ENCODE measurements at places on chromosomes 12 and 14.

GRCh38 chr14:98602983-98603382, 669.0 kb downstream of the BCL11B start:
- DNase-seq: no peak

DNA sequence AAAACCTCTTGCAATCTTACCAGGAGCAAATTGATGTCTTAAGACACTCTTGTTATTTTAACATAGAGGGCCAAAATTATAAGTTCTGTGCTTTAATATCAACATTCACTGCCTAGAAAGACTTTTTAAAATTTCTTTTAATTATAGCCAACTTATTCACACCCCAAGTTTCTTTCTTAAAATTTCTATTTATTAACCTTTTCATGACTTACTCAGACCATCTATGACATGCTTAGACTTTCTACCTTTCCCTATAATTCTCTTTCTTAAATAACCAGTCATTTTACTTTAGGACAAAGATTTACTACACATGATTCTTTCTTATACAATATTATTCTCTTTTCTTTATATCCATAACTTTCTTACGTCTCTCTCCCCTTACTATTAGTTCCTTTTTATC, 220.4 kb downstream of the NUBPL start:
- DNase-seq: no peak

GRCh38 chr14:56795284-56795622, 15.0 kb downstream of the OTX2 start:
- no peak for DNase-seq

GRCh38 chr12:91868054-91868453, 277.6 kb downstream of the BTG1 start:
- no peak for DNase-seq

- no peak for DNase-seq
These were observed 77.2 kb downstream of the NKX2-1 start for GRCh38 chr14:36442824-36443241.

DNA sequence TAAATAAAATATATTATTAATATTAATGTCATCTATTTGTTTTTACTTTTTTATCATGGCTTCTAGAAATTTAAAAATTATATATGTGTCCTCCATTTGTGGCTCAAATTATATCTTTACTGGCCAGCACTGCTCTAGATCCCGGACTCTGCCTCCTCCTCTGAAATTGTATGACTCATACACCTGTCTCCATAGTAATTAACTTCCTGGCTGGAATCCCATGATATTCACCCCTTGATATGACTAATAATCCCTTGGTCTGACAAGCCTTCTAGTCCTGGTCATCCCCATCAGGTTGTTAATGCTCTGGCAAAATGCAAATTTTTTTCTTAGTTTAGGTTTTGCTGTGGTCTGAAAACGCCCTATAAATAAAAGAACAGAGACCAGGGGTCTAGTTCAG, 116.2 kb downstream of the BMP4 start:
- DNase-seq: no peak

DNA sequence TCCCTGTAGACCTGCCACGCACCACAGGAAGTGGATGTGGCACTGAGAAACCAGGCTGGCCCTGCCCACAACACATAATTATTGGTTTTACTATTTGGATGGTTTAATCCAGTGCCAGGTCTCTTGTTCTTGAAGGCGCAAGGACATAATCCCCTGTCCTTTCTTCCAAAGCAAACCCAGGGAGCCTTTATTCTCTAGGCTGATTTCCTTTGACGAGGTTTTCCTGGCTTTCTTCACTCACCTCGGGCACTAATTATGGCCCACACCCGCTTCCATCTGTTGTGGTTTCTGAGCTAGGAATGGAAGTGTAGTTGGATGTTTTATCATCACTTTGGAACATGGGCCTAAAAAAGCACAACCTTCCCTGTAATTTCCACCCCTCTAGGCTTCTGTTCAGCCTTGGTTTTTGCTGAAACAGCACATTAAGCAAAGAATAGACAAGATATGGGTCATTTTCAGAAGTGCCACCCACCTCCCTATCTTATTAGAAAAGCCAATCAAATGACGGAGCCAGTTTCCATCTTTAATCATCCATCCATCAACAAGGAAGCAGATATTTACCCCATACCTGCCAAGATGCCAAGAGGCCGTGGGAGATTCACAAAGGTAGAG, 73.9 kb downstream of the PPP1R36 start:
- no peak for DNase-seq

- no peak for DNase-seq
These were observed 191.4 kb downstream of the TTC7B start for GRCh38 chr14:90624732-90625400.

DNA sequence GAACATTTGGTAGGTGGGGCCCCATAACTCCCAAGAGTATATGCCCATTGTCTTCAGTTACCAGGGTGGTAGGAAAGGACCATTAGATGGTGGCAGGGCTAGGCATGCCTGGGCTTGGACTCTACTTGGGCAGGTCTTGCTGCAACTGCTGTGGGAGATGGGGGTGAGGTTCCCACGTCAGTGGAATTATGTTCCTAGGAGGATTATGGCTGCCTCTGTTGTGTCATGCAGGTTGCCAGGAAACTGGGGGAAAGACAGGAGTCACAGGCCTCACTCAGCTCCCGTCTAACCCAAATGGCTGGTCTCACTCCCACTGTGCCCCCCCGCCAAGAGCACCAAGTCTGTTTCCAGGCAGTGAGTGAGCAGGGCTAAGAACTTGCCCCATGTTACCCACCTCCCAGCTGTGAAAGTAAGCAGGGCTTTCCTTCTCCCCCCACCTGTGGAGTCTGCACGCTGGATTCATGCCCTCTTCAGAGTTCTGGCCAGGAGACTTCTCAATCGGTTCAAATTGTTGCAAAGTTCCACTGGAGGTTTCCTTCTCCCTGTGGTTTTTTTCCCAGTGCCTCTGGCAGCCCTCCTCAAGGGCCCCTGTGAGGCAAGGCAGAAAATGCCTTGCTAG, 337.5 kb downstream of the CCDC91 start:
- no peak for DNase-seq

DNA sequence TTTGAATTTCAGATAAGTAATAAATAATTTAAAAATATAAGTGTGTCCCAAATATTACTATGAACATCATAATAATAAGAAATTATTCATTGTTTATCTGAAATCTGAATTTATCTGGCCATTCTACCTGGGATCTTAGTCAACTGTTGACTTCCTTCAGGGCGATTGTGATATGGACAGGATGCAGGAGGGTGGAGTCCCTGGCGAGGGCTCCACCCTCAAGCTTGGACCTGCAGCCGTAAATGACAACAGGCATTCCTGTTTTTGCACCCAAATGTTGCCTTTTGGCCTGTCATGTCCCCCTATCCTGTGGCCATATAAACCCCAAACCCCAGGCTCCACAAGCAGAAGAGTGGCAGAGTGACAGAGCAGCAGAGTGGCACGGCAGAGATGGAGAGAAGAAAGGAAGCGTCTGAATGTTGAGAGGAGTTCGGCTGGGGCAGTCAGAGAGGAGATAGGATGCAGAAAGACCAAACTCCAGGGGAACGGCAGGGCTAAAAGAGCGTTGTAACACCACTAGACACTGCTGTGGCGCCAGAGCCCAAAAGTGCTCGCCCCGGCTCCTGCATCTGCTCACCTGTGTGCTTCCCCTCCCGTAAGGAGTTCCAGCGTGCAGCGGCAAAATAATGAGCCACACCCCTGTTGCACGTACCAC, 39.4 kb upstream of the FUT8 start:
- no peak for DNase-seq

DNA sequence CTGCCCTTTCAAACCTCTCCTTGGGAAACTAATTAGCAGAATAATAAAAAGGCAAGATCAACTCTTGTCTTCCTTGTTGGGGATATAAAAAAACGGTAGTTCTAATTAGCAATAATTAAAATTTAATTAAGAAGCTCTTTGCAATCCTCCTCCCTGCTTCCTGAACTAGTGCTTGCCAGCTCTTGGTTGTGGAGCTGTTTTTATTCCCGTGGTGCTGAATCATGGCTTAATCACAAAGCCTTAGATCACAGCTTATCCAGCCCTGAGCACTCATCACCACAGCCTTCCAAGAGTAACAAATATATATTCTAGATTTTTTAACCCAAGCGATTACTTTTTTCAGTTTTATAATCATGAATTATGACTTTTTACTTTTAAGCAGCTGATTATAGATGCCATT, 63.2 kb upstream of the INSM2 start:
- no peak for DNase-seq

- no peak for DNase-seq
These were observed 21.1 kb downstream of the OR10G3 start for GRCh38 chr14:21558703-21559170.

DNA sequence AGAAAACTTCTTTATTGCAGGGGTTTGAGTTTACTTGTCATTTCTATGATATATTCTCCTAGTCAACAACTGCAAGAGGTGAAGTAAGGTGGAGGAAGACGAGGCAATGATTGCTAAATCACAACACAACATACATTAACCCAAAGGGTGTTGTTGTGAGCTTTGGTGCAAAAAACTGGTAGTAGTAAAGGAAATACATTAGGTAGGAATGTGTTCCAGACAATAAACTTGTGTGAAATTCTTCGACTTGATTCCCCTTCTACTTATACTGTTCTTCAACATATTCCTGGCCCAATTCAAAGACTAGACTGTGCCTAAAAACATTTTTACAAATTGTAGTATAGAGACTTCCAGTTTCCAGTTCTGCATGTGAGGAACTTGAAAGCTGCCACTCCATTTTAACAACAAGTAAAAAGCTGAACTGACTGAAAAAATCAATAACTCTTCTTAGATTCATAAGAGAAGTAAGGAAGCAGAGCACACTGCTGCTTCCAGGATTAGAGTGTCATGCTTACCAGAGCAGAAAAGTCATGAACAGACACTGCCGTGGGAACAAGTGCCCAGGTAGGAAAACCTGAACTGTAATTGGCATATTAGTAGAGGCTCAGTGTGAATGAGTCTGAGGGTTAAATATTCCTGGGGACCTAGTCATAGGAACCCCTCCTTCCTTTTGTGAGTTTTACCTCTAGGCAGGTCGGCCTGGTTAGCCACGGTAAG, 22.2 kb downstream of the COX8C start:
- no peak for DNase-seq

GRCh38 chr14:64114166-64114565, 180.0 kb downstream of the ESR2 start:
- DNase-seq: no peak

DNA sequence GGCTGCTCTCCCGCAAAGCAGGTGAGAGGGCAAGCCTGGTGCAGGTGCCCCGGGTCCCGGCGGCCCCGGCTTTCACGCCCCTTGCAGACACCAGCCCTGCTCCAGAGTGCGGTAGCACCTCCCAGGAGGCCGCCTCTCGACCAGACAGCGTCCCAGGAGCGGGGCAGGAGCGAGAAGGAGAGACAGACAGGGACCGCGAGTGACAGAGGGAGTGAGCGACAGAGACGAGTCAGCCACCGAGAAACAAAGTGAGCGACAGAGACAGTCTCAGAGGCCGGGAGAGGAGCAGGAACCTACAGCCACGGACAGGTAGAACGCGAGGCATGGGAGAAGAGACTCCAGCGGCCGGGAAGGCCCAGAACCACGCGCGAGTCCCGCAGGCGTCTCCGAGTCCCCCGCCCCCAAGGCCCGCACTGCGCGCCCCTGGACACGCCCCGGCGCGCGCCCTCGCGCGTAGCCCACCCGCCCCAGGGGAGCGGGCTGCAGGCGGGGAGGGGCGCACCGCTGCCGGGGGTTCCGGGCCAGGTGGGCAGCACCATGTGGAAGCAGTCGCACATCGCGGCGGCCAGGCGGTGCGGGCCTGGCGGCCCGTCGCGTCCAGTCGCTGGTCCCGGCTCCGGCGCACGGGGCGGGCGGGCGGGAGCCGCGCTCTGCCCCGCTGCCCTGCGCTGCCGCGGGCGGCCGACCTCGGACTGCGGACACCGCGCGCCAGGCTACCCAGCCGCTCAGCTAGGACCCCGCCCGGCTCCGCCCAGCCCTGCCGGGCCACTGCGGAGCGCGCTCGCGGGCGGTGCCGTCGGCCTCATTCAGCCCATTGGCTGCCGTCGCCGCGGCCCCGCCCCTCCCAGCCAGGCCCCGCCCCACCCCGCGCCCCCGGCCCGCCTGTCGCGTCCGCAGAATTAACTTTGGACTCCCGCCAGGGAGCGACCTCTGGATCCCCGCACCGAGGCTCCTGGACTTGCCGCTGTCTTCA, at the start of gene AHNAK2:
Gene AHNAK2, minus strand, starts transcription at position 694 of the 973 bp plus-strand sequence. Its CDS starts 137 bp downstream, at position 557.
- peak; percentile 49 for DNase-seq

- DNase-seq: no peak
These were observed 369.6 kb downstream of the ATP23 start for GRCh38 chr12:58310809-58311622.

DNA sequence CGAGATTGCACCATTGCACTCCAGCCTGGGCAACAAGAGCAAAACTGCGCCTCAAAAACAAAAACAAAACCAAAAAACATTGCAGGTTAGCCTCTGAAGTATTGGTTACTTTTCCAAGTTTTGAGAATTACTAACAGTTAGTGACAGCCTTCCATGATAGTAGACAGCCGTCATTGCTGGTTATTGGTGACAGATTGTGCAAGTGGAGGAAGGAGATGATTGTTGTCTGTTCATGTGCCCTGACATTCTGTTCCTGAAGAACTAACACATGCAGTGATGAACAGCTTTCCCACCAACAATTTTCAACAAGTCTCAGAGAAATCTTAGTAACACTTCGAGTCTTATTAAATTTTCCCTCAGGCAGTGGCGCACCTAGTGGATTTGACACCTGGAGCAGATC, 89.3 kb upstream of the NAP1L1 start:
- DNase-seq: no peak

- DNase-seq: no peak
These were observed 614 bp downstream of the FKBP3 start for GRCh38 chr14:45133683-45134050.

GRCh38 chr14:33184587-33184986, 245.9 kb downstream of the NPAS3 start:
- DNase-seq: no peak

- no peak for DNase-seq
These were observed 781.4 kb downstream of the NRXN3 start for GRCh38 chr14:78951602-78952001.

GRCh38 chr12:95922231-95922630, 20.2 kb downstream of the CCDC38 start:
- DNase-seq: no peak

DNA sequence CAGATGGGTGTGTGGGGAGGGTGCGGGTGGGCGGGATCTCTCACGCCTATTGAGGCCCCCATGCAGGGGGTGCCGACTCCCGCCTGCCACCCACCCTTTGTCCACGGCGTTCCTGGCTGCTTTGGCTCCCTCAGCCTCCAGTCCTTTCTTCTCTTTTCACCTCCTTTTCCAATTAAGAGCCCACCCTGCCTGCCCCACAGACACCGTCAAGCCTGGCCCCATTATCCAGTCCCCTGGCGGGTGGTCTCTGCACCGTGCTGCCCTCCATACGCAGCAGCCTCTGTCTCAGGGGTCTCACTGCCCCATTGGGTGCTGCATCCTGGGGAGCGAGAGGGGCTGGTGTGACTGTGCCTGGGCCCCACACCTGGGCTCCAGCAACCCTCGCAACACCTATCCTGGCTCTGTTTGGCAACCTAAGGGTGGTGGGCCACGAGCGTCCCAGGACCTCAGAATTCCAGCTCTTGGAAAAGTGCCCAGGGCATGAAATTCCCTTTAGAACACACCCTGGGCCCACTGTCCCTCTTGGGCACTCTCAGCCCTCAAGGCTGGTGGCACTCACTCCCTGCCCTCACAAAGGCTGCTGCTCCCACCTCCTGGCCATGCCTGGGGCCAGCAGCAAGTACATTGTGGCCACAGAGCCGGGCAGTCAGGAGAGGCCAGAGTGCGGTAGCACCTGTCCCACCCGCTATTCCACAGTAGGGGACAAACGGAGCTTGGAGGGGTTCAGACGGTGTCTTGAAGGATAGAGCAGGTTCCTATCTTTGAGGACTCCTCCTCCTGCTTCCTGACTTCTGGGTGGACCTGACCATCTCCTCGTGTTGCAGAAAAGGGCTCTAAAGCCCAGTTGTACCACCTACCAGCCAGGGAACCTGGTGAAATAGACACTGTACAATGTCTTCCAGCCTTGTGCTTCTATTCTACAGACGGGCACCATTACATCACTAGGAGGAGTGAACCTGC, 114.1 kb downstream of the KIF26A start:
- no peak for DNase-seq
